ENCODE measurements at places on chromosomes 1 and 21. TPM values are rescaled to one million over a fixed set of nuclear protein-coding genes. Genes with fewer than 3 reads are reported as not detected.

Gene DIRAS3
- total RNA-seq: 48.4 TPM

Gene HAPLN2
- total RNA-seq: 1.9 TPM

Gene EPHB2
- 22.4 TPM for total RNA-seq

Gene HPCAL4
- total RNA-seq: not detected

Gene ADGRL4
- 22.1 TPM for total RNA-seq

Gene ZNF695
- 2.0 TPM for total RNA-seq

Gene RPTN
- total RNA-seq: not detected

Gene KIF14
- total RNA-seq: 3.6 TPM

All from epithelial cell of alveolus of lung (primary cell).